Activated CD8-positive, alpha-beta T cell treated with anti-CD3 and anti-CD28 coated beads, Interleukin-2, amount 10 ng/mL, durations not matched to agents 7 days and 5 days (primary cell): ENCODE measurements at places on chromosomes 2 and 18. TPM values are rescaled to one million over a fixed set of nuclear protein-coding genes. Genes with fewer than 3 reads are reported as not detected.

Gene CCDC102B
- total RNA-seq: 0.95 TPM

Gene CPLX4
- not detected for total RNA-seq

Gene NOL4
- total RNA-seq: not detected

Gene ALS2
- 13.9 TPM for total RNA-seq

Gene SERPINB12
- total RNA-seq: not detected

Gene EVA1A
- total RNA-seq: not detected

Gene YPEL5
- total RNA-seq: 32.5 TPM

Gene TUBA4B
- not detected for total RNA-seq

Gene PARD3B
- 1.0 TPM for total RNA-seq

Gene UGT1A6
- not detected for total RNA-seq

Gene SPP2
- total RNA-seq: not detected

Gene DOK6
- not detected for total RNA-seq

Gene SULT1C4
- not detected for total RNA-seq

Gene CHRNG
- not detected for total RNA-seq

Gene FAP
- not detected for total RNA-seq

Gene NTSR2
- not detected for total RNA-seq

Gene PTPRN
- 0.16 TPM for total RNA-seq

Gene AQP4
- not detected for total RNA-seq

Gene DPYSL5
- total RNA-seq: not detected

Gene VIL1
- not detected for total RNA-seq

Gene IL18RAP
- total RNA-seq: 25.2 TPM

Gene IL36B
- total RNA-seq: not detected

Gene CNTNAP5
- total RNA-seq: not detected
